ENCODE measurements at places on chromosomes 11 and 22.

GRCh38 chr11:75241036-75241905, 697 bp downstream of the TPBGL start:
- peak; percentile 86 for DNase-seq

- DNase-seq: no peak
Observed at GRCh38 chr22:43171607-43172006, 15.3 kb downstream of the TTLL12 start.

DNA sequence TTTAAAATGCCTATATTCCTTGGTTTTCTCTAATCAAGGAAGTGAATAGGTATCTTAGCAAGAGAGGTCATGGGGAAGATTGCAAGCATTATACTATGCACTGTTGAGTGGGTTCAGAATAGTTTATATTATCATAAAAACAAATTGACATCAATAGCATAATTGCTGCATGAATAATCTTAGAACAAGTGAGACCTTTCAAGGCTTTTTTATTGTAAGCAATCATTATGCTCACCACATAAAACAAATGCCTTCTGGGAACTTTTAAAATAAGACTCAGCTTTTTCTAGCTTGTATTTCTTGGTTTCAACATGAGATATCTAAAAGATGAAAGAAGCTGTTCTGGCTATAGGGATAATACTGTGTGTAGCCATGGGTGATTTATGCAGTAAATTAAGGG, 135.6 kb upstream of the ZC3H12C start:
- DNase-seq: no peak

DNA sequence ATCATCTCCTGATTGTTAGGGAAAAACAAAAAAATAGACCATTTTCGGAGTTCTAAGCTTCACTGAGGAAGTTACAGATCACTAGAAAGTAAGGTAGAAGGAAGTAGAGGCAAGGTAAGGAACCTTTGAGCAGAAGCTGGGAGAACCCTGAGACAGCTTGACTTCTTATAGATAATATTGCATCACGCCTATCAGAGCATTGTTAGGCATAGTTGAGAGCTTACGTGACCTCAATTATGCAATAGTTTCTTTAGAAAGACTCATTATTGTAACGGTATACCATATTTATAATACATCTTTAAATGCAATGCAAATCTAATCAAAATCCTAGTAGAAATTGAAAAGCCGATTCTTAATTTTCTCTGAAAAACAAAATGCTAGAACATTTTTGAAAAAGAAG, 4.9 kb downstream of the TBRG1 start:
- DNase-seq: no peak

GRCh38 chr11:64900263-64900678, 16.7 kb downstream of the ATG2A start:
- DNase-seq: peak; percentile 76
